ENCODE measurements at places on chromosomes 4 and X. TPM values are rescaled to one million over a fixed set of nuclear protein-coding genes. Genes with fewer than 3 reads are reported as not detected.

GRCh38 chr4:1243451-1244080, 5.4 kb downstream of the CTBP1 start:
- H3K27me3 ChIP-seq = no peaks in the 10 kb centered on the region
- H3K36me3 ChIP-seq = peaks cover 6% of the 10 kb centered on the region
- no peak overlapping the region for H3K4me3 ChIP-seq
- H3K4me1 ChIP-seq = peaks cover 37% of the 10 kb centered on the region
- peak overlapping the region; percentile 57 for H3K27ac ChIP-seq
- no peak for DNase-seq

GRCh38 chr4:7391637-7392437, 42.9 kb downstream of the PSAPL1 start:
- H3K27ac ChIP-seq = no peak overlapping the region
- H3K4me3 ChIP-seq = no peak overlapping the region
- no peak for DNase-seq
- no peaks in the 10 kb centered on the region for H3K36me3 ChIP-seq
- no peaks in the 10 kb centered on the region for H3K27me3 ChIP-seq

DNA sequence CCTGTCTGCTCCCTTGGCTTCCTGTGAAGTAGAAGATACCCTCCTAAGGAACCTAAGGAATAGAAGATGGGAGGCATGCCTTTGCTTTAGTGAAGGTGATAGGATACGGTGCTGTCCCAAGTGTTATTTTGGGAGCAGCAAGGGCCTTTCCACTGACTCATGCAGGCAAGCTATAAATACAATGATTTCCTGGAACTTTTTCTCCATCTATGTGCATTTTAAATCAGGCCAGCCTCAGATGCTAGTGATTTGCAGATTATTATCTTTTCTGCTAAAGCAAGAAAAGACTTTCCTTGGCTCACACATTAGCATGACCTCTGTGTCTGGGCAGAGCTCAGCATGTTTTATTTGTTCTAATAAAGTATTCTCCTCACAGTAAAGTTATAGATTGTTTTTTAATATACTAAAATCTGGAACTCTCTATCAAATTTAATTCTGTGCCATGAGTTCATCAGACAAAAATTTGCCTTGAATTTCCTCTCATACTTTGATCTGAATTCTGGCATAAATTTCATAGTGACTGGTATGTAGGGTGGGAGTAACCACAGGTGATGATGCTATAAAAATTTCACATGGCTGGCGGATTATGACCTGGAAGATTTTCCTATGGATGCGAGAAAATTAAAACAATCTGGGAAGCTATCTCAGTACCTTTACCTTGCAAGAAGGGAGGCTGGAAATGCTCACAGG, 131.7 kb downstream of the REPS2 start:
- no peaks in the 10 kb centered on the region for H3K36me3 ChIP-seq
- no peak for DNase-seq
- no peak overlapping the region for H3K4me3 ChIP-seq

DNA sequence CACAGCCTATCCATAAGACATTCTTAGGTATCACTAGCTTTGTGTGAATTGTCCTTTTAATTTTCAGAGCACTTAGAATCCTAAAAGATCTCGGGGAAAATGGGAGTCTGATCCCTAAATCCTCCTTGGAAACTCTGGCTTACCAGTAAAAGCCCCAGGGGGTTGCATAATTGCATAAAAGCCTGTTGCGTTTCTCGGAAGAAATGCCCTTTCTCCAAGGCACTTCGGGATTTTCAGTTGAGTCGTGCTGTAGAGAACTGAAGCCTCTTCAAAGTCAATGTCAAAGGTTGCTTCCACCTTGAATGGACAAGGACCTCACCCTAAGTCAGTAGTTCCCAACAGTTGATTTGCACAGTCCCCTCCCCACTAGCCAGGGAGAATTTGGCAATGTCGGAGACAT, 20.8 kb downstream of the FAM184B start:
- H3K4me3 ChIP-seq = no peak overlapping the region
- H3K4me1 ChIP-seq = peaks cover 2% of the 10 kb centered on the region
- peaks cover 4% of the 10 kb centered on the region for H3K27me3 ChIP-seq
- DNase-seq = no peak
- H3K36me3 ChIP-seq = no peaks in the 10 kb centered on the region
- H3K27ac ChIP-seq = no peak overlapping the region

Gene SPANXD
- total RNA-seq = not detected

Measured in activated T-cell treated with anti-CD3 and anti-CD28 coated beads, Interleukin-2, amount 50 U/mL, for 72 hours (primary cell).